Left ventricle myocardium superior (tissue), 1 donor: ENCODE measurements at places on chromosomes 16 and 17. TPM values are rescaled to one million over a fixed set of nuclear protein-coding genes. Genes with fewer than 3 reads are reported as not detected.
A peak's percentile ranks its signal among the peaks of the same experiment; 100 is the strongest.

The ZFHX3 gene
- 8.1 TPM for total RNA-seq

The HSD11B2 gene
- 0.89 TPM for total RNA-seq

The RGS9 gene
- total RNA-seq, result 2.0 TPM

The CCL23 gene
- total RNA-seq, result not detected

The PALB2 gene
- 5.5 TPM for total RNA-seq

DNA sequence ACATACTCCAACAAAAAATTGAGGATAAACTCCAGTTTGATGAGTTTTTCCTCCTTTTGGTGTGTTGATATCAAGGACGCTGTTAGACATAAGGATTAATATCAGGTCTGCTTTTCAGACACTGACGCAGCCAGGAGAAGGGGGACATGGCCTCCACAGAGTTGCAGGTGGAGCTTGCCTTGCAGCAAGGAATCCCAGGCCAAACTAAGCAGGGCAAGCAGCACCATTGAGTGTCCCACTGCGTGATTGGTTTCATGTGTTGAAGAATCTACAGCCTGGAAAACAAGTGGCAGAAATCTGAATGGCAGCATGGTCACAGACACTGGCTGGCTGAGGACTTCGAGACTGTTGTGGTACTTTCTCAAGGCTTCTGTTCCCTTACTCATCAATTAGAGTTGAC is 777.6 kb downstream of the KCNJ18 start:
- no peak for DNase-seq

DNA sequence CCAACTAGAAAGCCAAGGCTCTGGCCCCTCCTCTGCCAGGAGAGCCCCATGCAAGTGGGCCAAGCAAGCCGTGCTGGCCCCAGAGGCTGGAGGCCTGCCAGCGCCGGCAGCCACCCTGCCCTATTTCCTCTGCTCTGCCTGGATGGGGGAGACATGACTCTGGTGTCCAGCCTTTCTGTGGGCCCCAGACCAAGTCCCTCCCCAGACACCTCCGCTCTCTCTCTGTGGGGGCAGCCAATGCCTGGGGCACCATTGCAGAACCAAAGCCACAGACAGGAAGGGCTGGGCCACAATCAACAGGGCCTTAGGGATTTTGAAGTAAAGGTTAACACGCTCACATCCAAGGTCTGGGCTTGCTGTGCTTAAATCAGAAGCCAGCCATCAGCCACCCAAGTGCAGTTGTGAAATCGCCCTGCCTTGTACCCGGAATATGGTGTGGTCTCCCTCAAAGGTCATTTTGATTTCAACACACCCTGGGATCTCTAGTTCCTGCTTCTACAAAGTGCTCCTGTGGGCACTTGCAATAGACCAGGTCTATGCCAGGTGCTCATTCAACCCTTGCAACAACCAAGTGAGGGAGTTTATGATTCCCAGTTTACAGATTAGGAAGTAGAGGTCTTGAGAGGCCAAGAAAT is 63.5 kb upstream of the TEX2 start:
- DNase-seq, result peak; percentile 89

DNA sequence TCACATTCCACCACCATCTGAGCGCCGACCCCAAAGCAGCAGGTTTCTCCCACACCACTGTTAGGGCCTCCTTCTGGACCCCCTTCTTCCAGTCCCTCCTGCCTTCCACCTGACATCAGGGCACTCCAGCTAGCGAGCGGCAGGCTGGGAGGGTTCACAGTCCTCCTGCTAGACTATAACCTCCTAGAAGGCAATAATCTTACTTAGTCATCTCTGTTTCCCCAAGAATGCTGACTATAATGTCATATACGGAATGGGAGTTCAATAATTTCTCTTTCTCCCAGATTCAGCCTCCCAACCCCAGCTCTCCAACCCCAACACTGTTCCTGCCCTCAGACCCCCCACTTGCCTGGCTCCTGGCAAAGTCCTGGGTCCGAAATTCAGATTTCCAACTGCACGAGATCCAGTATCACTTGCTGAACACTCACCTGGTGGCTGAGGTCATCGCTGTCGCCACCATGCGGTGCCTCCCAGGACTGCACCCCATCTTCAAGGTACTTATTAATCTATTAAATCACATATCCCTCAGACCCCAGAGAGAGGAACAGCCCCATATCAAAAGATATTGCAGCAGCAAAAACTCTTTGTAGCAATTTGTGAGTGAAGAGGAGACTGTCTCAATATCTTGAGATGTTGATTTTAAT is 5.6 kb downstream of the ALOX12 start:
- no peak for DNase-seq
